A673 (cell line): ENCODE measurements at places on chromosomes 3 and 15.

- no peak for DNase-seq
Measured at GRCh38 chr15:32802286-32802936, 84.6 kb downstream of the GREM1 start.

- DNase-seq = no peak
Measured at GRCh38 chr15:28110481-28110881, 11.4 kb upstream of the OCA2 start.

GRCh38 chr3:155651489-155652218, 93.2 kb downstream of the PLCH1 start:
- no peak for DNase-seq

DNA sequence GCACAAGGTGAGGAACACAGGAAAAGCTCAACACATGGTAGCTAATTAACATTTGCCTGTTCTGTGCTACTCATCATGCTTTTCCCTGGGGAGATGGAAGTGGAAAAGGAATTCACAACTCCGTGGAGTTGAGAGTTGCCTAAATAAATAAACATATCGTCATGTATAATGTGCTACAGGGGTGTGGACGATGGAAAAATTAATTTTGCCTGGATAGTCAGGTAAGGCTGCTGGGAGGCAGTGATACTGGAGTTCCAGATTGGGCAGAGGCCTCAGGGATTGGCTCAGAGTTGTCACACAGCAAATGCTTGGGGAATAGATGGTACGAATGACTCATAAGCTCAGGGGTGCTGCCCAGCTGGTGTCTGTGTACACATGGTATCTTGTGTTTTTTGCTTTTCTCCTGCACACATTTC, 3.1 kb upstream of the ABHD6 start:
- DNase-seq = peak; percentile 78

- no peak for DNase-seq
Measured at GRCh38 chr15:57586661-57587424, 4.9 kb upstream of the MYZAP start.

- peak; percentile 99 for DNase-seq
Measured at GRCh38 chr15:97960364-97961066, at the start of gene ARRDC4. ARRDC4 (plus strand) TSS chr15:97960703; CDS start chr15:97960862, 159 bp downstream.

DNA sequence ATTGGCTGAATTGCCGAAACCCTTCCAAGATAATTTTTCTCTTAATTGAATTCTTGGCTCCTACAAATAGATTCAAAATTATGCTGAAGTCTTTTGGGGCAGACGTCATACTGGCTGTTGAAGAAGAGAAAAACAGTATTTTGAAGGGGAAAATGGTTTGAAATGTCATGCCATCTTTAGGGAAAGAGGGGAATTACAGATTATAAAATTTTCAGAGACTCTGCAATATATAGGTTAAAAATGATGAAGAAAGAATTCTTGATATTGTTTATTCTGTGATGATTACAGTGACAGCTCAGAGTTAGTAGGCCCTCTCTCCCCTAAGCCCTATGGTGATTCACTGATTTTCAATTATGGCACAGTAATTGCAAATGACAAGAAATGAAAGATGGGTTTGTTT, 86.1 kb downstream of the CGNL1 start:
- peak; percentile 39 for DNase-seq
